ENCODE measurements at places on chromosomes 11 and 22.

DNA sequence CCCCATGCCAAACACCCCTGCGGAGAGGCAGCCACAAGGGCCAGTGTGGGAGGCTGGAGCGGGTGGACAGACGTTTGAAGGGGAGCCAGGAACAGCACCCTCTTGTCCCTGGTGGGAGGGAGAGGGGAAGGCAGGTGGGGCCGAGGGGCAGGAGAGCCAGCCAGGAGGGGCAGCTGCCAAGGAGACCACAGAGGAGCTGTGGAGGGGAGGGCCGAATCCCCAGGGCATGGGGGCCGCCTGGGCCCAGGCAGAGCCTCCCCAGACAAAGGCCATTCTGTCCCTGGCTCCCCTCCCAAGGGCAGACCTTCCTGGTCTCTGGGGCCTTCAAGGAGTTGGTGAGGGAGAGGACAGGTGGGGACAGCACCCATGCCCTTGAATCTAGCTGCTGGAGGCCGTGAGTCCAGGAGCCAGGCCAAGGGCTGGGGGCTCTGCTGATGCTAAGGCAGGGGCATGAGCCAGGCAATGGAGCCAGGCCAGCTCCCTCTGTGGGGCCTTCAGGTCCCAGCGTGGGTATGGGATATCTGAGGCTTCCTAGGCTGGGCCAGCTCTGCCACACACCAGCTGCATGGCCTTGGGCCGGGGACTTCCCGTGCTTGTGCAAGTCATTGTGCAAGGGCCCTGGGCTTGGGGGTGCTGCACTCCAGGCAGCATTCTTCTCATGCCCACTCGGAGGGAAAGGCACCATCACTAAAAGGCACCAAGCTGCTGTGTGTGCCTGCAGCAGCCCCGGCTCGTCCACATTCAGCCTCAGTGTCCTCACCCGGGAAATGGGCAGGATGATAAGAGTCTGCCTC, 11.4 kb downstream of the EMID1 start:
- no peak for DNase-seq

GRCh38 chr11:34788642-34789041, 127.5 kb downstream of the APIP start:
- no peak for DNase-seq

GRCh38 chr11:118606157-118606843, 1.1 kb upstream of the PHLDB1 start:
- no peak for DNase-seq

- DNase-seq: peak; percentile 18
Observed at GRCh38 chr11:3099178-3099577, 42.0 kb upstream of the CARS1 start.

GRCh38 chr22:45154383-45154782, 9.3 kb upstream of the NUP50 start:
- no peak for DNase-seq

GRCh38 chr22:38383417-38383816, 66.2 kb upstream of the CSNK1E start:
- DNase-seq: no peak

- DNase-seq: no peak
Observed at GRCh38 chr22:50678651-50679521, 6.3 kb downstream of the SHANK3 start.

DNA sequence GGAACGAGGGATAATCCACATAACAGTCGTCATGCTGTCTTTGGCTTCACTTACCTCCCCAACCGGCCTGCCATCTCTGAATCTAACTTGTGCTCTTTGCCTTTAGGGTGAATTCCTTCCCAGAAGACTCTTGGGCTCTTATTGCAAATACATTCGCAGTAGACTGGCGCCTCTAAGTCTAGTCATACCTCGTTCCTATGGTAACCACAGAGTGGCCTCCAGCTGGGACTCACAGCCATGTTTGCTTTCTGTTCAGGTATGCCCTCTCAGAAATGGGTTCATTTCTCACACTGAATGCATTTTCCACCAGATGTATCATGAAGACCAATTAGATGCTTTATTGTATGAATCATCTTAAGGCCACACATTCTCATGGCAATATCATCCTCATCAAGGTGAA, 112.7 kb downstream of the FAR1 start:
- no peak for DNase-seq

DNA sequence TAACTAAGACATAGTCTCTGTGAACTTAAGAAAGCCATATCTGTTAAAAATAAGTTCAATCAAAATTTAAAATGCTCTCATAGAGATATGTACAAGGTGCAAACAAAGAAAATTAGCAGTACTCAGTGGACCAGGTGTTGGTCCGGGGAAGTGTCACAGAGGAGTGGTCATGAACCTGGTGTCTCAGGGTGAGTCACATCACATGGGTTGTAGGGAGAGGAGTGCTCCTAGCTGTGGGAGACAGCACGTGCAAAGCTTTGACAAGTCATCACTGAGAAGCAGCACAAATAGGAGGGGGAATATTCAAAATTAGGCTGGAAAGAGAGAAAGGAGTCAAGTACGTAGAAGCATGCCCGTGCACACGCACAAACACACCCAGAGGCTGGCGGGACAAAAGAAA, 438.1 kb downstream of the NTM start:
- DNase-seq: no peak

- DNase-seq: no peak
Observed at GRCh38 chr11:94758666-94759065, 9.5 kb upstream of the AMOTL1 start.

All from CD4-positive, alpha-beta T cell treated with Interleukin-17A for 1 hour (primary cell).